ENCODE measurements at places on chromosomes 1 and 21. TPM values are rescaled to one million over a fixed set of nuclear protein-coding genes. Genes with fewer than 3 reads are reported as not detected.
A peak's percentile ranks its signal among the peaks of the same experiment; 100 is the strongest.

- no peaks in the 10 kb centered on the region for H3K4me1 ChIP-seq
- H3K36me3 ChIP-seq, result no peaks in the 10 kb centered on the region
- H3K27ac ChIP-seq, result no peak overlapping the region
- no peak for DNase-seq
- peaks cover 18% of the 10 kb centered on the region for H3K27me3 ChIP-seq
- H3K4me3 ChIP-seq, result no peak overlapping the region
These were observed 7.3 kb upstream of the SERINC2 start for GRCh38 chr1:31405578-31406245.

- DNase-seq, result no peak
- H3K27me3 ChIP-seq, result no peaks in the 10 kb centered on the region
- H3K36me3 ChIP-seq, result peaks cover 8% of the 10 kb centered on the region
- H3K27ac ChIP-seq, result peak overlapping the region; percentile 56
These were observed 155.4 kb downstream of the EIF4G3 start for GRCh38 chr1:21021311-21021710.

GRCh38 chr1:26910343-26911160 is 3.2 kb downstream of the NR0B2 start:
- peaks cover 3% of the 10 kb centered on the region for H3K27me3 ChIP-seq
- no peaks in the 10 kb centered on the region for H3K4me1 ChIP-seq
- H3K36me3 ChIP-seq, result no peaks in the 10 kb centered on the region
- H3K4me3 ChIP-seq, result no peak overlapping the region
- no peak overlapping the region for H3K27ac ChIP-seq

GRCh38 chr1:226064816-226065248 is 2.3 kb downstream of the H3-3A start:
- H3K27ac ChIP-seq, result peak overlapping the region; percentile 72
- peak; percentile 81 for DNase-seq
- peaks cover 40% of the 10 kb centered on the region for H3K4me1 ChIP-seq
- H3K27me3 ChIP-seq, result no peaks in the 10 kb centered on the region

DNA sequence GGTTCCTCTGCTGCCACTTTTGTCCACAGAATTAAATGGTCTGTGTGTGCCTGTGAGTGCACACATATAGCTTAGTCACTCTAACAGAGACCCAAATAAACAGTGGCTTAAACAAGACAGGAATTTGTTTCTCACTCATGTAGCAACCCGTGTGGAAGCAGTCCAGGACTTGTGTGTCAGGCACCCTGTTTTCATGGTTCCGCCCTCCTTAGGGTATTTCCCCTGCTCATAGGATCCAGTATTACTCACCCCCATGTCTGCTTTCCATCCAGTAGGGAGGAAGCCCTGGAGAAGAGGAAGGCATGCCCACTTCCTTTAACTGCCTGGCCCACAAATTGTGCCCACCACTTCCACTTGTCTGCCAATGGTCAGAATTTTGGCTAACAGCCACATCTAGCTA is 41.3 kb upstream of the TACSTD2 start:
- H3K36me3 ChIP-seq, result no peaks in the 10 kb centered on the region
- no peak overlapping the region for H3K27ac ChIP-seq
- no peak for DNase-seq
- peaks cover 10% of the 10 kb centered on the region for H3K4me1 ChIP-seq

GRCh38 chr1:209484429-209484828 is 99.1 kb upstream of the CAMK1G start:
- no peaks in the 10 kb centered on the region for H3K27me3 ChIP-seq
- no peaks in the 10 kb centered on the region for H3K36me3 ChIP-seq
- DNase-seq, result no peak
- no peak overlapping the region for H3K4me3 ChIP-seq

- H3K4me1 ChIP-seq, result no peaks in the 10 kb centered on the region
- H3K36me3 ChIP-seq, result no peaks in the 10 kb centered on the region
- H3K4me3 ChIP-seq, result no peak overlapping the region
These were observed 5.7 kb upstream of the ABCA4 start for GRCh38 chr1:94126651-94127050.

DNA sequence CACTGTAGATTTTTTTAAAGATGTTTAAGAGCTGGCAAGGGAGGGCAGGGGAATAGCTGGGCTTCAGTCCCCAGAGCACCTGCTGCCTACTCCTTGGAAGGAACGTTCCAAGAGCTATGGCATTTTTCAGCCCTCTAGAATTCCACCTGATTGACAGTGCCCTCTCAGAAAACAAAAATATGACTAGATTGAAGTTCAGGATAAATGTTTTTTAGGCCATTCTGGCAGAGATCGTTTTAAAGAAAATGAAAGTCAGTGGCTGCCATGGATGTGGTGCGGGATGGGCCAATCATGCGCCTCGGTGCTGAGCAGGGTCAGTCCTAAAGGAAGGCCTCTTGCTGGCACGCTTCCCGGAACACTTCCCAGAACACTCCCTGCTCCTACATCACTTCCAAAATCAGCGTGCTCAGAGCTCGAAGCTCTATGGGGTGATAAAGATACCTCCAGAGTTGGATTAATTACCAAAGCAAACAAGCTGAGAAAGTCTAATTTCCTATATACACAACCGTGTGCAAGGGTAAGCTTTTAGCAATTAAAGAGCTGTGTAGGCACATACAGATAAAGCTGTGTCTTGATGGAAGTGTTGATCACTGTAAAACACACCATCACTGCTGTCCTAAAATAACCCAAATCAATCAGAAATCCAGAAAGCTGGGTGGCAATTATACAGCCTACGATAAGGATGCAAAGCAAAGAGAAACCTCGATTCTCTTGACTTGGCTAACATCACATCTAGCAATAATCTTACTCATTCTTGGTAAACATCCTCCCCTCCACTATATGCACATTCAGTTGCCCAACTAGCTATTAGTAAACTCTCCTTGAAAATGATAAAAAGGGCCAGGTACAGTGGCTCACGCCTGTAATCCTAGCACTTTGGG is 34.6 kb downstream of the TGFBR3 start:
- peaks cover 4% of the 10 kb centered on the region for H3K27me3 ChIP-seq
- no peak overlapping the region for H3K4me3 ChIP-seq
- peaks cover 3% of the 10 kb centered on the region for H3K4me1 ChIP-seq
- DNase-seq, result no peak
- H3K27ac ChIP-seq, result no peak overlapping the region

- no peak for DNase-seq
- H3K4me1 ChIP-seq, result peaks cover 5% of the 10 kb centered on the region
- no peak overlapping the region for H3K4me3 ChIP-seq
- H3K36me3 ChIP-seq, result no peaks in the 10 kb centered on the region
- no peak overlapping the region for H3K27ac ChIP-seq
These were observed 26.3 kb upstream of the FAM3B start for GRCh38 chr21:41290106-41290799.

DNA sequence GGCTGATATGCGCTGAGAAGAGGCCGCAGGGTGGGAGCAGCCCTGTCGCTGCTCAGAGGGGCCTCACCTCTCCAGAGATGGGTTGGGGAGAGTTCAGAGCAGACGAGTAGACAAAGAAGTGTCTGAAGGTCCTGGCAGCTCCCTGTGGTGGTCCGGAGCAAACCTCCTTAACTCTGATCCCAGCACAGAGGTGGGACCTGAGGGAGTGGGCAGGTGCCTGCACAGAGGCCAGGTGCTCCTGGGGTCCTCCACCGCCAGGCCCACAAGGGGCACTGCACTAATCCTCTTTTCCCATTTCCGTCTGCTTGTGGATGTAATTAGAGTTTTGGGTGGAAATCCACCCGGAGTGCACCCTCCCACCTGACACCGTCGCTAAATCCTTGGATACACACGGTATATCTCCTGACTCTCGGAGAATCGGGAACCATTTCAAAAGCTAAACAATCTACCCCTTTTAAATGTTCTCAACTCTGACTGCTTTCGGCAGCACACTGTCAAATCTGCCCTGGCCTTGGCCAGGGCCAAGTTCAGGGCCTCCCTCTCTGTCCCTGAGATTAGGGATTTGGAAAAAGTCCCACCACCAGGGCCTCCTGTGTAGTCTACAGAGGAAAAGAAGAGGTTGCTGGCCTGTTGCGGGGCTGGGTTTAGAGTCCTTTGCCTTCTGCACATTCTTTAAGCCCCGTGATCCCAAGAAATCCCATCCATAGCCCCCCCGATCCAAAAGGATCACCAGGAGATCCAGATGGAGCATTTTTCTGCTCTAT is 22.4 kb downstream of the CASZ1 start:
- H3K27ac ChIP-seq, result no peak overlapping the region
- no peaks in the 10 kb centered on the region for H3K4me1 ChIP-seq
- no peak for DNase-seq
- no peak overlapping the region for H3K4me3 ChIP-seq

DNA sequence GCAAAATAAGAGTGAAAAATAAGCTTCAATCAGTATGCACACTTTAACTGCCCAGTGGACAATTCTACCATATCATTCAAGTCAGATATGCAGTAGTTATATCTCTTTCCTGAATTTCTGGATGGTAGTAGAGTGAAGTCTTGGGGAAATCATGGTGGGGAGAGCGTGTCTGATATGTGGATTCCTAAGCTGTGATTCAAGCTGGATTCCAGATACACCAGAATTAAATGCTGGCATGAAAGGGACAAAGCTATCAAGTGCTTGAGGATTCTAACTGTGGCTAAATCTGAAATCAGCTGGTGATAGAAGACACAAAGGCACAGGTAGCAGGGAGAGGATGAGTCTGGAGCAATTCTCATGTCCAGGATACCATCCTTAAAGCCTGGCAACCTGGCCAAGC is 323.5 kb downstream of the DUSP10 start:
- no peak overlapping the region for H3K27ac ChIP-seq
- H3K4me1 ChIP-seq, result no peaks in the 10 kb centered on the region
- no peak for DNase-seq
- no peak overlapping the region for H3K4me3 ChIP-seq

EDEM3 gene
- 23.6 TPM for total RNA-seq

SLC2A5 gene
- total RNA-seq, result not detected

EDN2 gene
- not detected for total RNA-seq

FNDC10 gene
- total RNA-seq, result 14.3 TPM
